ENCODE measurements at places on chromosomes 4 and X.

- DNase-seq, result no peak
These were observed 29.5 kb downstream of the CXXC4 start for GRCh38 chr4:104465201-104465600.

- no peak for DNase-seq
These were observed 1.2 kb downstream of the PHF8 start for GRCh38 chrX:54043056-54043455.

DNA sequence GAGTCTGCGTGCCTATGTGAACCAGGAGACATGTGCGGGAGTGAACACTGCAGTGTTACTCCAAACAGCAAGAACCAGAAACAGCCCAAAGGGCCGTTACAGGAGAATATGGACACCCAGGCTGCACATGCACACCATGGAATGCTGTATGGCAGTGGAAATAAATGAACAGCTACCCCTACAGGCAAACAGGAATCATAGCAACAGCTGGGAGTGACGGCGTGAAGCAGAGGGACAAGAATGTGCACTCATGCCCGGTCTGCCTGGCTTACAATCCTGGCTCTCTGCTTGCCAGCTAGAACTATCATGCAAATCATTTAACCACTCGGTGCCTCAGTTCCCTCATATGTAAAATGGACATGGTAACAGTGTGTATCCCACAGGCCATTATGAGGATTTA, 16.6 kb downstream of the GPKOW start:
- peak; percentile 26 for DNase-seq

DNA sequence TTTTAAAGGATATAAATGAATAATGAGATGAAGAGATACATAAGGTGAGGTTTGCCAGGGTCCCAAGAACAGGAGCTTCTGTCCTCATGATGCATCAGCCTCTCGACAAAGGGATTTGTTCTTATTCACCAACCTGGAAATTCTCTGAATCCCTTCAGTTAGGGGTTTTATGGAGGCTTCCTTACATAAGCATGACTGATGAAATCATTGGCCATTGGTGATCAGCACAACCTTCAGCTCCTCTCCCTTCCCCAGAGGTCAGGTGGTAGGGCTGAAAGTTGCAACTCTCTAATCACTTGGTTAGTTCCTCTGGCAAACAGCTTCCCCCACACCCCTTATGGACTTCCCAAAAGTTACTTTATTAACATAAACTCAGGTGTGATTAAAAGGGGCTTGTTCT, 222.0 kb downstream of the SPRY1 start:
- DNase-seq, result peak; percentile 39

DNA sequence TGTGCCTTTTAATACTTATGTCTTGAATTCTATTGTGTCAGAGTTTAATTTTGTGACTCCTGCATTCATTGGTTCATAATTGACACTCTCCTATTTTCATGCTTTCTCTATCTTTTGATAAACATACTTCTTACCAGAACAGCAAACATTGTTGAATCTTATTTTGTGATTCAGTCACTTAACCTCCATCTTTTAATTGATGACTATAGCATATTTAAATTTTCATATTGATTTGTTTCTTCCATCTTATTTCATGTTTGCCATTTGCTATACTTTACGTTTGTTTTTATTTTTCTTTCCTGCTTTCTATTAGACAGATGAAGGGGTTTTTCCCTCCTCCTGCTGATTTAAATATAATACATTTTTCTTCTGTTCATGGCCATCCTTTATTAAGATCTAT, 115.5 kb upstream of the FAM9A start:
- DNase-seq, result no peak

- no peak for DNase-seq
These were observed 3.2 kb downstream of the SPRY1 start for GRCh38 chr4:123399627-123400358.

GRCh38 chr4:15525080-15525479, 55.4 kb downstream of the CC2D2A start:
- DNase-seq, result peak; percentile 16

DNA sequence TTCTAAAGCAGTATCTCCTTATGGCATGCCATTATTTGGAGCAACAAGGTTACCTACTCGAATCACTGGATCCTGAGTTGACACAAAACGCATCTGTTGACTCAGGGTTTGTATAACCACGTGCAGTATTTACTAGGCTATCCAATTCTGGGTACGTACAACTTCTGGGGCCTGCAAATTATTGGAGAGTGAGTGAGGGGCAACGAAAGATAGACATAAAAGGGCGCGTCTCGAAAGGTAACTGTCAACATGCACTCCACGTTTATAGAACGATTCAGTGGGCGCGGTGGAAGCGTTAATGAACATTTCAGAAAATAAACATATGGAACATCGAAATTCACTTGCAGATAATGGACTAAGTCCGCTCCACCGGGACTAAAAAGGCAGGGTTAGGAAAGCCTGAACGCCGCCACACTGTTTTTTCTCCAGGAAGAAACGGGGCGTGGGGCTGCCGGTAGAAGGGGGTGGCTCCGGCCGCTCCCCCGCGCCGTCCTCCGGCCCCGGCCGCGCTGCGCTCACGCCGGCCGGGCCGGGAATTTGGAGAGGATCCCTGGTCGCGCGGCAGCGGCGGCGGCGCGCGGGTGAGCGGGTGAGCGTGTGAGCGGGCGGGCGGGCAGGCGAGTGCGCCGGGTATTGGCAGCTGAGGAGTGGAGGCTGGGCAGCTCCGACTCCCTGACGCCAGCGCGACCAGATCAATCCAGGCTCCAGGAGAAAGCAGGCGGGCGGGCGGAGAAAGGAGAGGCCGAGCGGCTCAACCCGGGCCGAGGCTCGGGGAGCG, at the start of gene SMAD1:
Gene SMAD1, plus strand, starts transcription at position 690 of the 778 bp plus-strand sequence. CDS start 32,761 bp downstream, outside the sequence.
- DNase-seq, result peak; percentile 94

DNA sequence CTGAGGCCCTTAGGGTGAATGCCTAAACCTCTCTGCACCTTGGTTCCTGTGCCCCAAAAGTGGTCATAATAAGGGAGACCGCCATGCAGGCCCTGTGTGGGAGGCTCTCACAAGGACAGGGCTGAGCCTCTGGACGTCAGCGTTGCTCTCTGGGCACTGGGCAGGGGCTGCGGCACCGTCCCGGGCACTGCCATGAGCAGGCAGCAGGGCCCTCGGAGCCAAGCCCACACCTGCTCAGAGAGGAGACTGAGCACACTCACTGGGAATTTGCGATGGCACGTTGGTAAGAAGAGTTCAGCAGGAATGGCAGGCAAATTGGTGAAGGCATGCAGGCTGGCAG, 123.4 kb downstream of the HMX1 start:
- no peak for DNase-seq

DNA sequence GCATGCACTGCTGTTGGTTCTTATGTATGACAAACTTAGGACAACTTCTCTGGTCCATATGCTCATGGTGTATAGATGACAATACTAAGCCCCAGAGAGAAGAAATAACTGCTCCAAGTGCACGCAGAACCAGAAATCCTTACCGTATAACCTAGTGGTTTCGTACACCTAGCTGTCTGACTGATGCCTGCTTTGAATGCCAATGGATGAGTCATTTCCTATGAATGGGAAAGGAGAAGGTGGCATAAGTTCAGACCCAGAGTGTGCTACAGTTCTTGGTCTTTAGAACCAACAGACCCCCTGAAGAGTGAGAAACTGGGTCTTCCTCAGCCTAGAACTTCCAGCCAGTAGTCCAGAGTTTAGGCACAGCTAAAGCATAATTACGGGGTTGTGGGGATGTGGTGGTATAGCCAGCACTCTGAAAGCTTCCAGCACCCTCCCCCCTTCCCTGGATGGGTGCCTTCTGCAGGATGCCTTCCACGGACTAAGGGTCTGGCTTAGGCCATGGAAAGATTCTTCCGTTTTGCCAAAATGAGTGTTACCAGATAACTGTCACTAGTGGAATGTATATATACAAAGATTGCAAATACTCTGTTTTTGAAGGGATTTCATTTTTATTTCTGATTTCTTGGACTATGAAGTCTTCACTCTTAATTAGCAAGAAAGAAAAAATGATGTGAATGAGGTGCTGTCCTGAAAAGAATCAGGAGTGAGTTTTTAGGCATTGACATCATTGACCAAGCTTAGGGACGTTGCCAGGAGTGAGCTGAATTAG, 84.6 kb upstream of the PACRGL start:
- DNase-seq, result no peak

DNA sequence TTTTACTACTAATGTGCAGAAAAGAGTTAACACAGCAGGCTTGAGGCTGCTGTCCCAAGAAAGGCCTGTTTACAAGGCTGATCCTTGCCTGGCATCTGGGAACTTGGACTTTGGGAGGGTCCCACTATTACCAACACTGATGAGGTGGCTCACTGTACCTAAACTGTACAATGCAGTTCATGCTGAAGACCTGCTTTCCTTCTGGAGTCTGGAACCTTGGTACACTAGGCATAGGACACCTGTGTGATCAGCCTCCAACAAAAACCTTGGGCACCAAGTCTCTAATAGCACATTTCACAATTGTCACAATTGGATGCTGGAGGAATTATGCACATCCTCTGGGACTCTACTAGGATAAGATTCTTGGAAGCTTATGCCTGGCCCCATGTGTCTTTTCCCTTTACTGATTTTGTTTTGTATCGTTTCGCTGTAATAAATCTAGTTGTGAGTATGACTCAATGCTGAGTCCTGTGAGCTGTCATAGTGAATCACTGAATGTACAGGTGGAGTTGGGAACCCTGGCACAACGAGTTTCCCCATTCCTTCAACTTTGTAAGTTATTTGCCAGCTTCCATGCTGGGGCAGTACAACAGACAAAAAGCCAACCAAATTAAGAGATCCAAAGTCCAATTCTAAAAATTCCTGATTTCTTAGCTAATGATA, 45.9 kb downstream of the TEC start:
- DNase-seq, result peak; percentile 28

DNA sequence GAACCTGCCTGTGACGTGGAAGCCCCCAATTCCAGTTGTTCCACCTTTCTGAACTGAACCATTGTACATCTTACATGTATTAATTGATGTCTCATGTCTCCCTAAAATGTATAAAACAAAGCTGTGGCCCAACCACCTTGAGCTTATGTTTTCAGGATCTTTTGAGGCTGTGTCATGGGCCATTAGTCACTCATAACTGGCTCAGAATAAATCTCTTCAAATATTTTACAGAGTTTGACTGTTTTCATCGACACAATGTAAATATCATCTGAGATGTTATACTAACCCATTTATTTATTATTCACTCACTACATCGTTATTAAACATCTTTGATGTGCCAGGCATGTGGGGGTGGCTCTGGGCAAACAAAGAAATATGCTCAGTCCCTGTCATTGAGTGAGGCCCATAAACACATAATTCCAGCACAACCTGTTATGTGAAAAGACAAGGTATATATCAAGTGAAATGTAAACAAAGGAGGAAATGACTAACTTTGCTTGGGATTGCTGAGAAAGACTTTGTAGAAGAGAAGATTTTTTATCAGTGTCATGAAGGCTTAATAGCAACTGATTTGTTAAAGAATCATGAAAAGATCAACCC, 34.5 kb upstream of the PPM1K start:
- DNase-seq, result no peak

GRCh38 chr4:152104901-152105357, 344.1 kb upstream of the GATB start:
- DNase-seq, result no peak

Measured in suppressor macrophage treated with lipopolysaccharide for 1 hour (primary cell).